Foreskin melanocyte (primary cell): ENCODE measurements at places on chromosomes 4 and X.

DNA sequence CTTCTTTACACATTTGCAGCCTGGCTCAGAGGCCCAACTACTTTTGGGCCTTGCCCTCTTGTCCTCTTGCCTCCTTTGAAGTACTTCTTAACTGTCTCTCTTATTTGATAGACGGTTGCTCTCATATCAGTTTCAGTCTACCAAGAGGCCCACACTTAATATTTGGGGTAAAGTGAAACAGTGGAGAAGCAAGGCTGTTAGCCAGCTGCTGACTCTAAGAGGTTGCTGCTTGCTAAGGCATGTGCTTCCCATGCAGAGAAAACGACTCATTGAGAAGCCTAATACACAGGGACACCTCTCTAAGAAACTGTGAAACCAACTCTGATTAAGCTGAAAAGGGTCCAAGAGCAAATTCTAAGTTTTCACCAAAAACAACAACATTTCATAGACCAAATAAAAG lies 94.6 kb downstream of the PPP3CA start:
- no peak for DNase-seq

GRCh38 chr4:19224820-19225219 lies 1026.9 kb upstream of the SLIT2 start:
- DNase-seq: no peak

DNA sequence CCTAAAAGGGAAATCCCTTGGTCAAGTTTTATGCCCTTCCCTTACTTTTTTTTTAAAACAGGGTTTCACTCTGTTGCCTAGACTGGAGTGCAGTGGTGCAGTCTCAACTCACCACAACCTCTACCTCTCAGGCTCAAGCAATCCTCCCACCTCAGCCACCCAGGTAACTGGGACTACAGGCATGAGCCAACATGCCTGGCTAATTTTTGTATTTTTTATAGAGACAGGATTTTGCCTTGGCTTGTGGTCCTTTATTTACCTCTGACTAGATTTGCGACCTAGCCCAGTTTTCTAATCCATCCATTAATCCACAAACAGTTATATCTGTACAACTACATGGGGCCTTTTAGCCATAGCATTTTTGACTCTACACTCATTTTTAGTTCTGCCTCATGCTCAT lies 23.7 kb downstream of the CDS1 start:
- DNase-seq: no peak

DNA sequence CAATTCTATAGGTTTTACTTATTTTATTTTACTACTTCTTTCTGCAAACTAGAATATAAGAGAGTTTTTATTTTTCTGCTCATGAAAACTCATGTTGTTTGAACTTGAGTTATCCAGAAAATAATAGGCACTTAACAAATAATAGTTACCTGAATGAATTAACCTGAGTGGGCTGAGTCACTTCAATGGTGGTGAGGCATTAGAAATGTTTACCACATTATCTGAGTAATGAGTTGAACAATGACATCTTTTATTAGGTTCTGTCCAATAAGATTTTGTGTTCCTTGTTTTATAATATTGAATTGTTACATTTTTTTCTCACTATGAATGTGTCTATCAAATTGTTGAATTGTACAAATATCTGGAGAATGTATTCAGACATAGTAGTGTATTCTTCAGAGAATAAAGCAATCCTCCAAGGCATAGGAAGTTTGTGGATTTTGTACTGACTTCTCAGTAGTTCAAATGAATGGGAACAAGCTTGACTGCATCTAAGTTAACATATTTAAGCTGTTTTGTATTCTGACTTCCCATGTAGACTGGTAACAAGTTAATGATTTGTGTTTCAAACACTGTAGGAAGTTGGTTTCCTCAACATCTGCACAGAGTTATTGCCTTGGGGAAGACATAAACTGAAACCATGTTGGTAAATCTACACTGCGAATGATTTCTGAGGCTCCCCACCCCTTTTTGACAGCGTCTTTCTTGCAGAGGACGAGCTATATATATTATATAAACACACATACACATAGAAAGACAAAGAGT lies 1808.9 kb upstream of the TENM3 start:
- DNase-seq: peak; percentile 86
